ENCODE measurements at places on chromosomes 7 and 10.

- peak; percentile 44 for DNase-seq
These were observed 25.9 kb downstream of the SFXN4 start for GRCh38 chr10:119139464-119140067.

DNA sequence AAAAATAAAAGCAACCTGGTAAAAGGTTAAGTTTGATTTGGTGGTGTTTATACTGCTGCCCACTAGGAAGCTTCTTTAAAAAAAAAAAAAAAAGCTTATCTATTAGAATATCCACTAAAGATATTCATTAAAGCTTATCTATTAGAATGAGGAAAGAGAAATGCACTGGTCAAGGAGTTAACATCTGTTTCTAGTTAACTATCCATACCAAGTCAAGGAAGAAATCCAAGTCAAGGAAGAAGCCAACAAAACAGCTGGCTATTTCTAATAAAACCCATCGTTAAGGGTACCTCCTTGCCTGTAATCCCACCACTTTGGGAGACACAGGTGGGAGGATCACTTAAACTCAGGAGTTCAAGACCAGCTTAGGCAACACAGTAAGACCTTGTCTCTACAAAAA lies 82.6 kb downstream of the JMJD1C start:
- no peak for DNase-seq

GRCh38 chr10:113148071-113148825 lies 198.2 kb downstream of the TCF7L2 start:
- no peak for DNase-seq

DNA sequence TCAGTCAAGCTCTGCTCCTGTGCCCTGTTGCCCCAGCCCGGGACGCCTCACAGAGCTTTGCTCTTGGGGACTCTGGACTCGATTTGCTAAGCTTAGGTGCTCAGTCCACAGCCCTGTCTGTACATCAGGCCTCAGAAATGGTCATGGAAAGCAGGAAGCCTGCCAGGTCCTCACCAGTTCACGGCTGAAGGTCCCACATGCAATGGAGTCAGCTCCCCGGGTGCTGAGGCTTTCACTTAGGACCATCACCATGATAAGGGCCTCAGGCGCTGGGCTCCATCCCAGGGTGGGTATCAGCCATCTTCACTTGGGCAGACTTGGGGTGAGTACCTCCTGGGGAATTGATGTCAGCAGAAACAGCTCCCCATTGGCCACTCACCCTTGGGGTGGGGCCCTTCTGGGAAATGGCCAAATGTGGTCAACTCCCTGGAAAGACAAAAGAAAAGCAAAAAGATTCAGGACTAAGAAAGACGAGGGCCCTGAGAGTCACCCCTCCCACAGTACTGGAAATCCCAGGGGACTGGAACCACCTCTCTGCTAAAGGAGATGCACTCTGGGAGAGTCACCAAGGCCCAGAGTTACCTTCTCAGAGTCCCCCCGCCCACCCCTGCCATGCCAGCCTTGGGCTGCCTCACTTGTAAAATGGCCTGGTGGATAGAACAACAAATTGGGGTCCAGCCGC lies 37.6 kb downstream of the FAM53B start:
- no peak for DNase-seq

DNA sequence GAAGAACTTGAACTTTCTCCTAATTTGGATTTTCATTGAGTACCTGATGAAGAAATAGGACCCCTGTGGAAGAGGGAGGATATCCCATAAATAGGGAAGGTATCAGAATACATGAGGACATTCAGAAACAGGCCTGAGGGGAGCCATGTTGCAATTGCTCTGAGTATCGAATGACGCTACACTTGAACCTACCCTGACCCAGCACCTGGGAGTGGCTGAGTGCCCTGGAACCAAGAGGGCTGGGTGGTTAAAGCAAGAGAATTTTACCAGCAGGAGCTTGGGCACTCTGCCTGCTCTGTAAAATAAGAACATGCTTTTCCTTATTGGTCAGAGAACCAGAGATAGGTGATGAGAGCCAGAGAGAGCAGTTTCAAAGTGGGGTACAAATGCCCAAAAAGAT lies 7.2 kb downstream of the NEUROD6 start:
- no peak for DNase-seq

GRCh38 chr10:63466144-63466935 lies 563 bp upstream of the JMJD1C start:
- DNase-seq: no peak

DNA sequence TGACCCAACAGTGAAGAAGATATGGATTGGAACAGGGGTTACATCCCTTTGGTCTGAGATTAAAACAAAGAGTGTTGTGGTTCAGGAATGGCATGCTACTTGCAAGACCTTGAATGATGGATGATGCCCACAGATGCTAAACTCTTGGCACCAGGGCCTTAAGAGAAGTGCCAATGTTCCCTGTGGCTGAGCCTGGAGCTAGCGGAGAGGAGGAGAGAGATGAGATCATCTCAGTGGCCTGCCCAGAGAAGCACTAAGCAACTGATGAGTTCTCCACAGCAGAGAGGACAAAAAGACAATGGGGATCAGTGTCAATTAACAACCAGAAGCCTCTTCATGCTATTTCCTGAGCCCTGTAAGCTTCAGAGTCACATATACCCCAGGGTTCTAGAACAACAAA lies 97.8 kb downstream of the ELAPOR2 start:
- DNase-seq: no peak

- DNase-seq: no peak
These were observed 345.0 kb upstream of the AOAH start for GRCh38 chr7:37069336-37069735.

DNA sequence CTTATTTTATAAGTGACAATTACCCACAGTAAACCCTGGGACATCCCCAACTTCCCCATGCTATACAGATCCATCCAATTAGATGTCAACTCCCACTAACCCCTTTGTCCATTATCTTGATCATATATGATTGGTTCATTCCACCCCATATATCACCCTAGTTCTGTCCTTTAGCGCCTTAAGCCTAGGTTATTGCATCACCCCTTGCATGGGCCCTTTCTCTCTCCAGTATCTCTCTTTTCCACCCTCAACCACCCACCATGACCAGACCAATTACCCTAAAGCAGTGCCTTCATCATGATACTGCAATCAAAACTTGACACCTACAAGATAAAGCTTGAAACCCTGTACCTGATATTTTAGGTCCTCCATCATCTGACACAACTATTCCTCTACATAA lies 37.9 kb upstream of the GATAD1 start:
- no peak for DNase-seq

DNA sequence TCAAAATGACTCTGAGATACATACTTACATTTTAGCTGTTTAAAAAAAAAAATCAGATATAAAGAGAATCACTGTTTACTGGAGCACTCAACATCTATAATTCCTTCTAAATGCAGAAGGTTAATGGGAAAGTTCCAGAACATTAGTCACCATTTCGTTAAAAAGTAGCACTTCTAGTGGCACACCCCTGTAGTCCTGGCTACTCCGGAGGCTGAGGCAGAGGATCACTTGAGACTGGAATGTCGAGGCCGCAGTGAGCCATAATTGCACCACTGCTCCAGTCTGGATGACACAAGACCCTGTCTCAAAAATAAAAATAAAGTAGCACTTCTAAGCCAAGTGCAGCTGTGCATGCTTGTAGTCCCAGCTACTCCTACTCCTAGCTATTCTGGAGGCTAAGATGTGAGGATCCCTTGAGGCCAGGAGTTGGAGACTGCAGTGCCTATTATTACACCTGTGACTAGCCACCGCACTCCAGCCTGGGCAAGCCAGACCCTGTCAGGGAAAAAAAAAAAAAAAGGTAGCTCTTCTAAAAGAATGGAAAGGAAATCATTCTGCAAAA lies 2.2 kb downstream of the FGFBP3 start:
- no peak for DNase-seq

GRCh38 chr7:124692425-124692824 lies 73.2 kb downstream of the GPR37 start:
- no peak for DNase-seq

- no peak for DNase-seq
These were observed 123.8 kb downstream of the PTEN start for GRCh38 chr10:87987206-87987605.

GRCh38 chr10:94251568-94251967 lies 111.2 kb downstream of the NOC3L start:
- DNase-seq: no peak

GRCh38 chr7:32335107-32335506 lies 155.1 kb downstream of the LSM5 start:
- DNase-seq: no peak

GRCh38 chr10:79129361-79129997 lies 60.7 kb downstream of the ZMIZ1 start:
- DNase-seq: no peak

GRCh38 chr7:134996097-134996550 lies 9.8 kb downstream of the AGBL3 start:
- no peak for DNase-seq

- DNase-seq: no peak
These were observed 38.9 kb downstream of the NKX6-2 start for GRCh38 chr10:132746801-132747625.

DNA sequence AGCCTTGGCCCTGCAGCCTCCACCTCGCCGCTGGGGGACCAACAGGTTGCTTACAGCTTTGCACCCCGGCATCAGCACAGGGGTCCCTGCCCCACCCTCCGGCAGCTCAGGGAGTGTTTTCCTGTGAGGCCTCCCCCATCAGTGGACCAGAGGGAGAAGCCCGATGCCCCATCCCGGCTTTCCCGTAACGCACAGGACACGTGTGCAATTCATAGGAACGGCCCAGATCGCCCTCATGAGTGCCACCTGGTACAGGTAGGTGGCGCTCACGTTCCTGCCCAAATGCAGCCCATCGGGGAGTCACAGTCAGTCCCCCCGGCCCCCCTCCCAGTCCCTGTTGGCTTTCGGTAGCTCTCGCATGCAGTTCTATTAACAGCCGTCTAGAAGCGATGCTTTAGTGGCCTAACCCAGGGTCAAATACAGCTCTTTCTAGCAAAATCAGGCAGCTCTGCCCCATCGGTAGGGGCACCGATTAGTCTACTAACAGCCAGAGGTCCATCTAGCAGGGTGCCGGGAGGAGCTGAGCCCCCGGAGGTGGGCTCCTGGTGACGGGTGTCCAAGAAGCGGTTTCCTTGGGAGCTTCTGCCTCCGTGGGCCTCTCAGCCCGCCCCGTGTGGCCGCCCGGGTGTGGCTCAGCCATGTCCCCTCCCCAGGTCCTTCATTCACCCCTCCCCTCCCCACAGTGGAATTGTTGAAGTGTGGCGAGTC lies 48.4 kb upstream of the GTF2IRD1 start:
- no peak for DNase-seq

DNA sequence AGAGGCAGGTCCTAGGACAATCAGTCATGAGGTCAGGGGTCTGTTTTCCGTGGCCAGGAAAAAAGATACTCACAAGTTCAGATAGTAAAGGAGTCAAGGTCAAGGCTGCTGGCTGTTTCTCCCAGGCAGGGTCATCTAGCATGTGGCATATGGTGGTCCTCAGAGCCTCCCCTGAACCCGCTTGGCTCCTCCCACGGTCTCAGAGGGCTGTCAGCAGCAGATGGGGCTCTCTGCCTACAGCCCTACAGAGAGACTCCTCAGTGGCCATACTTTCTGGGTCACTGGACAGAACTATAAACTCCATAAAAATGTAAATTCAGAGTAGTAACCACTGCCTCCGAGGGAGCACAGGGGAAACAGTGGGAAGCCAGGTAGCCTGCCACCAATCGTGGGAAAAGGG lies 11.3 kb upstream of the DRGX start:
- DNase-seq: no peak

DNA sequence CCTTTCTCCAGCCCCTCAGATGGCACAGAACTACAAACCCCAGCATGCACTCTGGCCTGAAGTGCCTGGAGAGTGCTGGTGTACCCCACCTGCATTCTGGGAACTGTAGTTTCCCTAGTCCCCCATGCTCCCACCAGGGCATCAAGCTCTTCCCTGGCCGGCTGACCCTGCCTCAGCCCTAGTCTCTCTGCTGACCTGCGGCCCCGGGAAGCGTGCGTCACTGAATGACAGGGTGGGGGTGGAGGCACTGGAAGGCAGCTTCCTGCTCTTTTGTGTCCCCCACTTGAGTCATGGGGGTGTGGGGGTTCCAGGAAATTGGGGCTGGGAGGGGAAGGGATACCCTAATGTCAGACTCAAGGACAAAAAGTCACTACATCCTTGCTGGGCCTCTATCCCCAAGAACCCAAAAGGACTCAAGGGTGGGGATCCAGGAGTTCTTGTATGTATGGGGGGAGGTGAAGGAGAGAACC lies 2.1 kb downstream of the NOS3 start:
- DNase-seq: no peak
